Skeletal muscle tissue (tissue), 5 donors: ENCODE measurements at places on chromosomes 7 and 10. TPM values are rescaled to one million over a fixed set of nuclear protein-coding genes. Genes with fewer than 3 reads are reported as not detected.

Gene PRLHR
- total RNA-seq, result not detected

Gene TCAF1
- 90.3 TPM for total RNA-seq

Gene SFTPA2
- total RNA-seq, result 0.52 TPM

Gene LFNG
- 23.0 TPM for total RNA-seq

Gene CYCS
- total RNA-seq, result 39.1 TPM

Gene WIPF3
- 4.7 TPM for total RNA-seq

Gene AMPH
- 9.4 TPM for total RNA-seq

Gene GATA3
- 0.52 TPM for total RNA-seq

Gene SH2D4B
- under 0.01 TPM for total RNA-seq

Gene BAZ1B
- 38.1 TPM for total RNA-seq

Gene PLPP4
- total RNA-seq, result 0.52 TPM

Gene IL2RA
- total RNA-seq, result not detected

Gene TEX36
- not detected for total RNA-seq

Gene GJC3
- total RNA-seq, result 1.0 TPM

Gene SPDYE2B
- total RNA-seq, result not detected

Gene FAM131B
- total RNA-seq, result 1.0 TPM

Gene PCDH15
- total RNA-seq, result 0.52 TPM

Gene NUTM2E
- total RNA-seq, result not detected

Gene GLUD1
- total RNA-seq, result 108 TPM

Gene AIFM2
- 2.6 TPM for total RNA-seq

Gene RAPGEF5
- 29.7 TPM for total RNA-seq

Gene EN2
- total RNA-seq, result under 0.01 TPM

Gene HABP2
- total RNA-seq, result under 0.01 TPM

Gene SRRM3
- total RNA-seq, result not detected

Gene GDF2
- total RNA-seq, result not detected

Gene SPAM1
- not detected for total RNA-seq

Gene HELLS
- 14.6 TPM for total RNA-seq

Gene SMIM30
- 38.6 TPM for total RNA-seq

Gene HOXA5
- 4.2 TPM for total RNA-seq

Gene ADRA2A
- 2.1 TPM for total RNA-seq

Gene CCDC201
- not detected for total RNA-seq

Gene NUTM2B
- total RNA-seq, result 1.0 TPM
